ENCODE measurements at places on chromosomes 7 and 10.

- no peak for DNase-seq
Measured at GRCh38 chr7:65938336-65938895, 43.6 kb downstream of the GUSB start.

DNA sequence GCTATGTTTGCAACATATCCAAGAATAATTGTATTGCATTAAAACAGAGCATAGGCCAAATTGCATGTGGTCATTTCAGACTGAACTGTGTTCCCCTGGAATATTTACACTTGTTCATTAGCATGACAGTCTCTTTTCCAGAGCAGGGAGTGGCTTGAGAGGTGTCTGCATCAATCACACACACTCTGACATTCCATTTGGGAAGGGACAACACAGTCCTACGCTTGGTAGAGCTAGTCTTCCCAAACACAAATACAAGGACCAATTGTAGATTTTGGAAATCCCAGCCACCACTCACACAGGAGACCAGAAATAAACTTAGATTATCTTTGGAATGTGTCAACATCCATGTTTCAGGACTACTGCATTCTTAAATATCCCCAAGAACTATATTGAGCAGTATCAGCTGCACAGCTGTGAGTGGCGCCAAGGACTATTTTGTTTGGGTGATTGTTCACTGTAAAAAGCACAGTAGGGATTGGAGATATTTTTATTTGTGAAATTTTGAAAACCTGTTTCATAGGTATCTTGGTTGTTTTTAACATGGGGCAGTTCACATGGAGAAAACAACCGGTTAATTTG is 93.6 kb upstream of the PRR15 start:
- DNase-seq, result no peak

DNA sequence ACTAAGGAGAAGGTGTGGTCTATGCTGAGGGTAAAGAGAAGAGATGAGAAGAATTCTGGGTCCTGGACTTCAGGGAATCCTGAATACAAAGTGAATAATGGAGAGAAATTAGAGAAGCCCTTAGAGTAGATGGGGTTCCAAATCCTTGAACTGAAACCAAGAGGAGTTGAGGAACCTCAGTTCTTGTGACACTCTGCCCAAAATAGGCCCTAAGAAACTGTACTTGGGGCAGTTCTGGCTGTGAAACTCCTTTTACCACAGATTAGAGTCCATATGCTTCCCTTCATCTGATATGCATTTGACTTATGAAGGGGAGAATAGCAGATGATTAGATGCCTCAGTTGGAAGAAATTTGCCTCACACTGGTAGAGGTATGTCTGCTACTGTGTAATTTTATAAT is 19.0 kb downstream of the TES start:
- no peak for DNase-seq

- peak; percentile 31 for DNase-seq
Measured at GRCh38 chr10:69629897-69630650, at the start of gene FAM241B. TSS of gene FAM241B (plus strand) at chr10:69630247. CDS start at chr10:69631744, 1,497 bp downstream.

DNA sequence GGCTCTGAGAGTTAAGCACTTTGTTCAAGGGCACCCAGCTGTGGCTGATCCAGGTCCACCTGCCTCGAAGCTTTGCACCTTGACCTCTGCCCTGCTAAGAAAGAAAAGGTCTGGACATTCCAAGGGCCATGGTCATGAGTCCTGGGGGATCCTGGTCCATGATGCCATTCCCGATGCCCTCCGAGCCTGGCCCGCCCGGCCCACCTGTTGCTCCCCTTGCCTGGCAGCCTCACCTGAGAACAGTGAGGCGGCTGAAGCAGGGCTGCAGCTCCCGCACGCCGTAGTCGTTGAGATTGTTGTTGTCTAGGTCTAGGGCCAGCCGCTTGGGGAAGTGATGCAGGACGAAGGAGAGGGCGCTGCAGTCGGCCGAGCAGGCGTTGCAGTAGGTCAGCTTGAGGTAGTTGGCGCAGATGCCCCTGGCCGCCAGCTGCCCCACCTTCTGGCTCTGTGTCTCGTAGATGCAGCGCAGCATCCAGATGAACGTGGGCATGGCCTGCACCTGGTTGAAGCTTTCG is 27.5 kb downstream of the NOD1 start:
- no peak for DNase-seq

GRCh38 chr10:21385536-21385935 is 139.9 kb downstream of the SKIDA1 start:
- DNase-seq, result no peak

DNA sequence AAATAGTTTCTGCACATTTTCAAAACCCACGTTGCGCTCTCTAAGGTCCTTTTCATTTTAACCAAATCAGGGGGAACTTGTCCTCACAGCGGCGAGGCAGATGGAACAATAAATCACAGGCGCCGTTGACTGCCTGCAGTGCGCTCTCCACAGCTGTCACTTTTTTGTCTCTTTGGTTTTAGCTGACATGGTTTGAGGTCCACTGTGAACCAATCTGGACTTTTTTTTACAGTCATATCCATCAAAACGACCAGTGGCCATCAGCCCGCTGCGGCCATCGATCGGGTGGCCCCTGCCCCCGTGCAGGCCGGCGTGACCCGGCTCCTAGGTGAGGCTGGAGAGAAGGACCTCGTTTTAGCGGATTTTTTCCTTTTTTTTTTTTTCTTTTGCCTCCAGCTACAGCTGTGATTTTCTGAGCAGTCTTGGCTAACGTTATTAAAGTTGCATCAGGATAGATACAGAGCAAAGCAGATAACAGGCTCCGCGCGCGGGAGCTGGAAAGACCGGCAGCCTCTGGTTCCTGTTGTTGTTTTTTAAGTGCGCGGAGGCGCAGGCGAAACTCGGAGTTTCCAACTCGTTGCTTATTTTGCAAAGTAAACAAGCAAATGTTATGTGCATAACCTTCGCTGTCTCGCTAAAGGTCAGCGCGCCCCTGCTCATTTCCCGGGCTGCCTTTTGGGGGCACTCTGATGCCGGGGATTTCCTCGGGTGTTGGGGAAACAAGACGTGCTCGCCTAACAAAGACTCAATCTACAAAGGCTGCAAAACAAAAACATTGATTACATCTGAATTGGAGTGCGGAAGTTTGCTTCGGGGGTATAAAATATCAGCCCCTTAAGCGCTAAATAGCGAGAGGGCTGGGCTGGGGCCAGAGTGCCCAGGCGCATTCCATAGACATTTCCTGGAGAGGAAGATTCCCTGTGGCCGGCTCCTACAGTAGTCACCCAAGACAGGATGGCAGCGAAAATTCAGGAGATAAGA is 414.8 kb upstream of the MKI67 start:
- no peak for DNase-seq

GRCh38 chr10:100882671-100883311 is 30.0 kb upstream of the SLF2 start:
- DNase-seq, result no peak

DNA sequence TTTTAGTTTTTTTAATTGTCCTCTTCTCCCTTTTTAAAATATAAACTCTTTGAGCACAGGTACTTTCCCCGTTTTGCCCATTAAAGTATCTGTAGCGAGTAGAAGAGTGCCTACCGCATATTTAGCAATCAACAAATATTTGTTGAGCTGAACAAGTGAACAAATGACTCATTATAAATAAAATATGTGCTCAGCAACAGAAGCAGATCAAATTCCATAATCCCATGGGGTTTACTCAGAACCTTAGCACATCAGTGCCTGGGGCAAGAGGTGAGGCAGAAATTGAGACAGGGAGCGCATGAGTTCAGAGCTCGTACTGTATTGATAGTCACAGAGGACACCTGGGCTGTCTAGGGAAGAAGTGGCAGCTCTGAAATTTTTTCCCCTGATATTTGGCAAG is 161.0 kb downstream of the SEM1 start:
- no peak for DNase-seq

DNA sequence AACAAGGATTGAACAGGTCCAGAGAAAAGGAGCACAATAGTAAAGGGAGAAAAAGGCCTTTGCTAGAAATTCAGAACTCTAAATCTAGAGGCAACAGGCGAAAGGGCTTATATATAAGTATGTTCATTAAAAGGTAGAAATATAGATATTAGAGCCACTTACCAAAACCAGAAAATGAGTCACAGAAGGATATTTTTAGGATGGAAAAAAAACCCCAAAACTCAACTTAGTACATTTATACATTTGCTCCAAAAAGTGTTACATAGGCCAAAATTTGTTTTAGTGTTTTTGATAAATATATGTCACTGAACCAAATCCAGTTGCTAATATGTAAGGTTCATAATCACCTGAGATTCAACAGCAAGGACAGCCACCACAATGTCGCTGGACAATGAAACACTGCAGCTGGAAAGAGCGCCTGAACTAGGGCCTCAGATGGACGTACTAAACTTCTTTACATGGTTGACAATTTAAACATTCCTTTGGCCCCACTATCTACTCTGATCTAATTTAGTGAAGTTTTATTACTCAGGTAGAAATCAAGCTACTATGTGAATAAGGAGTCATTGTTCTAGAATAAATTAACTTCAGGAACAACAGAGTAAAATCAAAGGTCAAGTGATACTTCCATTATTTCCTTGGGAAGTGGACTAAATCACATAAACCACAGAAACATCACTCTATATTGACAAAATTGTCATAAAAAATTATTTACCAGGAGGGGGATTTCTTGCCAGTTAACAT is 10.9 kb downstream of the FAM3C start:
- no peak for DNase-seq

DNA sequence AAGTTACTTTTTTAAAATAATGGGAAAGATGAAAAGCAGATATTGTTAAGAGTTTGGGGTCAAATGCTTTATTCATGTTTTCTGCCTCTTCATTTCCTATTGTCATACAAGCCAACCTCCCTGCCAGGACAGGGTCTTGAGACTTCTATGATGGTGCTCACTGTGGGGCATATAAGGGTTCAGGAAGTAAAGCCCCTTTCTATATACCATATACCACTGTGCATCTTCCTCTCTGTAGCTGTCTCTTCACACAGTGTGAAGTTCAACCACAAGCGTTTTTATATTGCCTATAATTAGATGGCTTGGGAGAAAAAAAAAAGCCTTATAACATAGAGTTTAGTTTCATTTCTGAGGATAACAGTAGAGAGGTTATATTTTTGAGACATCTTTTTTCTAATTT is 389.8 kb upstream of the SORCS1 start:
- DNase-seq, result no peak

DNA sequence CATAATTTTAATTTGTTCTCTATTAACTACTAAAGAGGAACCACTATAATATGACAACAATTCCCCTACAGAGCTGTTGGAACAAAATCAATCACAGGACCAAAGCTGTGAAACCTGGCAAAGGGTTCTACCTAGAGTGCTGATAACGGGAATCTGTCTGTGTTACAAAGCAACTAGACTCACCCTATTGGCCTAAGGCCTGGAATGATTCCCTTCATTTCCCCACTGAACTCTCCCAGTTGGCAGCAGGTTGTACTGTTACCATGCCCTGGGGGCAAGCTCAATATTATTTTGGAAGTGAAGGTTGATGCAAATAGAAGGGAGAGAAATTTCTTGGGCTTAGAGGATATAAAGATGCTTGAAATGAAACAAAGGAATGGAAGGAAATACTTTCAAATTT is 81.8 kb downstream of the SEMA3A start:
- DNase-seq, result no peak

DNA sequence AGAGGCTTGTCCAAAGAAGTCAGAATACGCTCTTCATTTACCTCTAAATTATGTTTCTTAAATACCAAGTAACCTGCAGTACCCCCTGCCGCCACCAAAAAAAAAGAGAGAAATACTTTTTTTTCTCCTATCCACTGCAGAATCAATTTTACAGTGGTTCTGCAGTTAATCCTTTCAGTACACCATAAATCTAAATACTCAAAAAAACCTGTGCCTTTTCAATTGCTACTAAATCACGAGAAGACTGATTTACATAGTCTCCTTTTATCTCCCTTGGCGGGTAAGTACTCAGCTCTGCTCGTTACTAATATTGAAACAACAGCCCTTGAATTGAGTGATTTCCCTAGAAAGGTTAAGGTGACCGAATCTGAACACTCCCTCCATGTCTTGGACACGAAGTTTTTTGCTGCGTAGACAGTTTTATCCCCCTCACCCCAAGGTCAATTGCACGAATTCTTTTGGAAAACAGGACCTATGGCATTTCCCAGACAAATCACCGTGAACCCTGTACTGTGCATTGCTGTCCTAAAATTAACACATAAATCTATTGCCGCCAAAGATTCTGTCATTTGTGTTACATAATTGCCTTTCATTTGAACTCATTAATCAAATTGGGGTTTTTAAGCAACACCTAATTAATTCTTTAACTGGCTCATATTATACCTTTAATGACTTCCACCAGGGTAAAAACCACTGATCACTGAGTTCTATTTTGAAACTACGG is 512 bp upstream of the VIM start:
- no peak for DNase-seq

DNA sequence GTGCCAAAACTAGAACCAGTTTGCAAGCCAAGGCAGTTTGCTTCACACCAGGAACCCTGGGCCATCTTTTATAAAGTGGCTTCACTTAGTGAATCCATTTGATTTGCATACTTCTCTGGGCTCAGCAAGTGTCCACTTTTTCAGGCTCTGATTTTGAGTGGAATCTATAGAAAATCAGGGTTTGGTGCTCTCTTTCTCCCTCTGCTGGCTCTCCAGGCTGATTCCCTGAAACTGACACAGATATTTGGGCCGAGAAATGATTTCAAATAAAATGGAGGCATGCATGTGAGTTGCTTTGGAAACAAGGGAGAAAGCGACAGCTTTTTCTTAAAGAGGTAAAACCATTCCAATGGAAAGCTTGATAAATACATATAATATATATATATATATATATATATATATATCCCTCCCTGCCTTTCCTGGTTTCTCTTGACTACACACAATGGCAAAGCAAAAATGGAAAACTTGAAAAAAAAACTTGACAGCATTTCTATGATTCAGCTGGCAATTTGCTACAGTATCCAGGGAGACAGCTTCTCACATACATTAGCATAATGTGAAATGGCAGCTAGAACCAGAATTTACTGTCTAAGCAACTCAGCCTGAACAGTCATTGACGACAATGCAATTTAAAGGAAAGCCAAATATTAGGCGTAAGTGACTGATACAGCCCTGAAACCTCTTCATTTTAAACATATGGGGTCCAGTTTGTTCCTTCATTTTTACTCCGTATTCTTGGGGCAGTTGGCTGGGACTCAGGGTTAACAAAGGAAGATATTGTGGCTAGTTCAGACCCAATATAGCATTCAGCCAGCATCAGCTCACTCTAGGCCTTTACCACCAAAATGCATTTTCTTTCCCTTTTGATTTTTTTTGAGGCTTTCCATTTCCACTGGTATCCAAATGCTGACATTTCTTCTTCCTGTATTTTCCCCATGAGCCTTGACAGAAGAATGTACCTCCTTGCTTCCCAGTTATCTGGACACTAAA is 188.5 kb downstream of the TMEM178B start:
- no peak for DNase-seq

GRCh38 chr10:70354556-70354955 is 27.9 kb downstream of the LRRC20 start:
- DNase-seq, result no peak

- no peak for DNase-seq
Measured at GRCh38 chr10:33749067-33749735, 414.7 kb upstream of the NRP1 start.

DNA sequence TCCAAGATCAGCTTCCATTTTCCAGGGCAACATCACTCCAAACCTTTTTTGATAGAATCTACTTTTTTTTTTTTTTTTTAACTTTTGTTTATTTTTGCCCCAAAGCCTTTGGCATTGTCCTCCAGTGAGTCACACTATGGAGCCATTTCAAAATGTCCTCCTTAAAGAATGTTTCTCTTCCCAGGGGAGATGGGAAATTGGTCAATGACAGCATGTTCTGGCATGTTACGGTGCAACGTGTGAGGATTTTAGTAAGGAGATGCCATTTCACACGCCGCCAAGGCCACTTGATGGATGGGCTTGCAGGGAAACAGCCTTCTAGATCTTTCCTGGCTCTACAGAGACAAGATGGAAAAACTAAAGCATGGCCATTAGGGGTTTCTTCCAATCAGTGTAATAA is 30.7 kb upstream of the TRIL start:
- DNase-seq, result no peak

- no peak for DNase-seq
Measured at GRCh38 chr7:101923602-101923985, 106.2 kb downstream of the CUX1 start.
